ENCODE measurements at places on chromosomes 7 and 10.

GRCh38 chr7:140078392-140078791 is 15.6 kb upstream of the PARP12 start:
- DNase-seq, result no peak

GRCh38 chr7:105014693-105015389 is 836 bp downstream of the KMT2E start:
- peak; percentile 39 for DNase-seq

GRCh38 chr7:36440880-36441279 is 51.2 kb downstream of the ANLN start:
- no peak for DNase-seq

DNA sequence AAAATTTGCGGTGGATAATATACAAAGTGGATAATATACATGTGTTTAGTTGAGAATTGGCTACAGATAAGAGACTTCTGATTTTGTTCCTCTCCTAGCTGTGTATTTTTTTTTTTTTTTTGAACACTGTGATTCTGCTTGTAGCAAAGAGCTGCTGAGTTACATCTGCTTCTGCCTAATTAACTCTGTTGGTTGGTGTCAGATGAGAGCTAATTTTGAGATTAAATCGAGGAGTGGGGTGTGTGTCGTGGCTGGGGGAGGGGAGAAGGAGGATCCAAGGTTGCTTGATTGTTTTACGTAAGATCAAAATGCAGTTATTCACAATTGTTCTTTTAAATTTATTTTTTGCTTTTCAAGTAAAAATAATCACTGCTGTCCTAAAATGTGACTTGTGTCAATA is 11.3 kb downstream of the KAT6B start:
- peak; percentile 40 for DNase-seq

GRCh38 chr7:88151119-88151790 is 68.6 kb downstream of the SRI start:
- no peak for DNase-seq

GRCh38 chr7:138125119-138125518 is 48.9 kb downstream of the AKR1D1 start:
- DNase-seq, result no peak

DNA sequence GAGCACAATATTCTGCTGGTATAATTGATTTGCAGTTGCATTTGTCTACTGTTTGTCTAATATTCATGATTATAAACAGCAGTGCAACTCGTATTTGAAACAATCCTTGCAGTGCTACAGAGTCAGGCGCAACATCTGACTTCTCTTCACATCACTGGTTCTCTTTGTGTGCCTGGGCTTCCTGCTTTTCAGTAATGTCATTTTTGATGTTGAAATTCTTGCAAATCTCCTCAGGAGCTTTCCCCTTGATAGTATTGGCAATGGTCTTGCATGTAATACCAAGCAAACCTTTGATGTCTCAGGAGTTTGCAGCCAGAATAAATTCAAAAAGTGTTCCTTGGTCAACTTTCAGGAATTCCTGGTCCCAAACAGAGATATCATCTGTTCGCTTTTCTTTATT is 20.2 kb downstream of the HPS6 start:
- no peak for DNase-seq

DNA sequence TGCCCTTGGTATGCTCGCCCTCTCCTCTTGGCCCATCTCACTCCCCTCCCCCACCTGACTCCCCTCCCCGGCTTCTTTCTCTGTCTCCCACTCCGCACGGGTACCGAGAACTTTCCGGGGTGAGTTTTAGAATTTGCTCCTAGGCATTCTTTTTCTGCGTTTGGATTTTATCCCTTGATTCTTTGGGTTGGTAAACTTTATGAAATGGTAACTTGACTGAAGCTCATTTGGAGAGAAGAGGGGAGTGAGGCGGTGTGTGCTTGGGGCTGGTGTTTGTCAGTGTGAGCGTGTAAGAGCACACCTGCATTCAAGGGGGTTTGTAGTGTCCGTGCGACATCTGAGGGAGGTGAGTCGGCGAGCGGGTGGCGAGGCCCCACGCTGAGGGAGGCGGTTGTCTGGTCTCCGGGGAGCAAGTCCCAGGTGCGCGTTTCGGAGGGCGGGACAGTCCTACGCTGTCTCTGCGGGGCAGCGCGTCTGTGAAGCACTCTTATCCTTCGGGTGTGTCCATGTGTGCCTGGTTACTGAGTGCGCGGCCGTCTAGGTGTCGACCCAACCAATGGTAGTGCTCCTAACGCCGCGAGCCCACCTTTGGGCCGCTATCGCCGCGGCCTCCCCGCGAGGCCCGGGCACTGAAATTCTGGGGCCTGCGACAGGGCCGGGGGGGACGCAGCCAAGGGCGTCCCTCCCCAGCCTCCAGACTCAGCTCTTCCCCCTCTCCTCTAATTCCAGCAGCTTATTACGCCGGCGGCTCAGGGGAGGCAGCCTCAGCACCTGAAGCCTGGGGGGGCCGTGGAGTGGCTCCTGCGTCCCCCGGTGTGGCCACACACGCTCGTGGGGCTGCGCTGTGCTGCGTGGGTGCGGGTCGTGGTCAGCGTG is 2.6 kb upstream of the ZNF503 start:
- peak; percentile 71 for DNase-seq

- no peak for DNase-seq
Observed at GRCh38 chr7:120526902-120527509, 254.0 kb downstream of the KCND2 start.

DNA sequence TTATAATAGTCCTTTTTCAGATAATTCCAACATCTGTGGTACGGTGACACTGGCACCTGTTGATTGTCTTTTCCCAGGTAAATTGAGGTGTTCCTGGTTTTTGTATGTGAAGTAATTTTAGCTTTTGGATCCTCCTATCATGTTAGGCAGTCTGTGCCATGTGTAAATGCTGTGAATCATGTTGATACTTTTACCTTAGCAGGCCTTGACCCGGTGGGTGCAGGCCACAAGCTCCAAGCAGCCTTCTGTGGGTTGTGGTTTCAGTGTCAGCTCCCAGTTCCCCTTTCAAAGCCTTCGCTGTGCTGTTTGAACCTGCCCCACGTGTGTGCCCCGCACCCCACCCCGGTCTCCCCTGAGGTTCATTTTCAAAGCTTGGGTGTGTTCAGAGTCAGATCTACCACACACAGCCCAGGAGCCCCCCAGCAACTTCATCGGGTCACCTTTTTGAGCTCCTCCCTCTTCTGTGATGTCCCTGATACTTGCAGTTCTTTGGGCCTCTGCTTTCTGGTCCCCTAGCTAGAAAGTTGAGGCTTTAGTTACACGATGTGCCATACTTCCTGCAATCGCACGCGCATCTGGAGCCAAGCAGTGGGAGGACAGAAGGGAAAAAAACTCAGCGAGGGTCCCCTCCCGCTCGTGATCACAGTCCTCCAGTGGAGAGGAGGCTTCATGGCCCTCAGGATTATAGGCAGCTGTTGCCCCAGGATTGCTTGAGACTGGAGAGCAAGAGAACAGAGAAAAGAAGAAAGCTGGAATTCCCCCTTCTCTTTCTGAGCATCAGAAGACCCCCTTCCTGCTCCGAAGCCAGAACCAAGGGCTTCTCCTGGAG is 8.7 kb upstream of the BHLHA15 start:
- no peak for DNase-seq

DNA sequence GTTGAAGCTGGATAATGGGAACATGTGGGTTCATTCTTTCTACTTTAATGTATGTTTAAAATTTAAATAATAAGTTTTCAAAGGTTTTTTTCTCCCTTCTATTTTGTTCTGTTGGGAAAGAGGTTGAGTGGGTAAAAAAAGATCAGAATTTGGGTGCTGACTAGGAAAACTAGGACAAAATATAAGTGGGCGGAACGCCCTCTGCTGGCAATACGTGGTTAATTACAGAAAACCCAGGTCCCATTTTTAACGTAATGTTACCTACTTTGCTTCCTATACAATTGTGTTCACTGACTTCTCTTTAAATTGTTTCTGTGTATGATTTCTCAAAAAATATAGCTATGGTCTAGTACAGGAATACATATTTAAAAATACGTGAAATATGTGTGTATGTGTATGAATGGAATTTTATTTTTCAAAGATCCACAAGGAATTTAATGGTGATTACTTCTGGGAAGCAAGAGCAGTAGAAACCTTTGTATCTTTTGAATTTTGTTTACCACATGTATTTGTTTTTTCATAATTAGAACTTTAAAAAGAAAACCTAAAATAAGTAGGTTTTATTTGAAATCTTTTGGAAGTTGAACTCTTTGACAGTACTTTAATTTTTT is 8.7 kb downstream of the ECD start:
- DNase-seq, result peak; percentile 36

GRCh38 chr7:94044806-94045205 is 40.7 kb upstream of the BET1 start:
- DNase-seq, result no peak

DNA sequence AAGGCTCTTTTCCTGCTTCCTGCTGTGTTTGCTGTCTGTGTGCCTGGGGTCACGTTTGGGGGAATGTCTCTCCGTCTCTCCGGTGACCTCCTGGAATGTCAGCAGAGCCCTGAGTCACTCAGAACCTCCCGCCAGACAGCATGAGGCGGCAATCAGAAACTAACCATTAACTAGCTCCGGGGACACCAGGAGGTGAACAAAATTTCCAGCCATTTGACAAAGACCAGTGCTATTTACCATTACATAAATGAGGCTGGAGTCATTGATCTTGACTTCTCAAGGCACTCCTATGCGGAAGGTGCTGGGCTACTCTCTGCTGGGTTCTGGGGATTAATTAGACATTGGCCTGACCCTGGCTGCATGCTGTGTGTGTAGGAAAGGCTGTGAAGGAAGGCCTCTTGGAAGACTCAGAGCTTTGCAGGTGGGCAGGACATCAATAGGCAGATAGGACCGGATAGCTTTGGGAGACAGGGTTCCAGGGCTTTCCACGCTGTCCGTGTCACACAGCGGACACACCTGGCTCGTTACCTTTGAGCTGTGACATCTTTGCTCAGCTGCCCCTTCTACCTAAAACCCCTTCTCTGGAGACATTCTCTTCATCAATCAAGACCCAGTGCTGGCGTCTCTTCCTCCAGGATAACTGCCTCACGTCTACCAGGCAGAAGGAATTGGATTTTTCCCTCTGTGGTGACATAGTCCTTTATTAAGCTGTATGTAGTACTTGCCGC is 77.0 kb downstream of the PFKFB3 start:
- no peak for DNase-seq

DNA sequence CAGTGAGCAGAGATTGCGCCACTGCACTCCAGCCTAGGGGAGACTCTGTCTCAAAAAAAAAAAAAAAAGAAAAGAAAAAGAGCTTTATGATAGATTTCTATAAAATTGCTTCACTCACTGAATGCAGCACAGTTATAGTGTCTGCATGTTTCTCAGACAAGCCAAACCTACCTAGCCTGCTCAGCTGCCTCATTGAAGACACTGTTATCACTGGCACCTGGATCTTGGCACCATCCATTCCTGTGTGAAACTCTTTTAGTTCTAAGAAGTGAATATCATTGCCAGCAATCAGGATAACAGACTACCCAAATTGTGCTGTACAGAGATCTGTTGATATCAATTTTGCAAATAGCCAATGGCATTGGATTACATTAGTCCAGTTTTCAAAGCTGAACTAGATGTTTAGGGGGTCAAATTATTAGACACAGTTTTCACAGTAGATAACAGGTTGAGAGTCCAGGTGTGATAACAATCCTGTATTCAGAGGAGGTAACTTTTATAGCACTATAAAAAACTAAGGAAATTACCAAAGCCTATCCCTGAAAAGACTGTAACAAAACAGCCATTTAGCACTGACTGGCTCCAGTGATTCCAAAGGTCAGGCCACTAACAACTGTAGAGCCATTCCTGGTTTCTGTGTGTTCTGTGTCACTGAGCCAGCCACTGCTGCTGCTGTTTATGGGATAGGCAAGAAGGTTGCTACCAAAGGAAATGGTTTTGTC is 17.1 kb downstream of the PDSS1 start:
- DNase-seq, result no peak

DNA sequence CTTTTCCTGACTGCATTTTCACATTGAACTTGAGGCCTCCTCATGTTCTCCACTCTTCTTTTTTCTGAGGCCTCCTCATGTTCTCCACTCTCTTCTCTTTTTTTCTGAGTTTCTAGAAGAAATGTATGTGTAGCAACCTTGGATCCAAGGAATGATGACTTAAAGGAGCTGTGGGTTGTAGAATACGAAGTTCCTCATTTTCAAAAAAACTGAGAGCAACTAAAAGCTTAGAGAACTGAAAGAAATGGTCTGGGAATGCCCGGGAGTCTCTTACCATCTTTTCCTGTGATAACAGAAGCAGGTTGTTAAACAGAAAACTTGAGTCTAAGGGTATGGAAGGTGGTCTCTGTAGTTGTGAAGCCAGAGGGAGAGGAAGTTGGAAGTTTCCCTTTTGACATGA is 32.8 kb downstream of the MRPS33 start:
- no peak for DNase-seq

DNA sequence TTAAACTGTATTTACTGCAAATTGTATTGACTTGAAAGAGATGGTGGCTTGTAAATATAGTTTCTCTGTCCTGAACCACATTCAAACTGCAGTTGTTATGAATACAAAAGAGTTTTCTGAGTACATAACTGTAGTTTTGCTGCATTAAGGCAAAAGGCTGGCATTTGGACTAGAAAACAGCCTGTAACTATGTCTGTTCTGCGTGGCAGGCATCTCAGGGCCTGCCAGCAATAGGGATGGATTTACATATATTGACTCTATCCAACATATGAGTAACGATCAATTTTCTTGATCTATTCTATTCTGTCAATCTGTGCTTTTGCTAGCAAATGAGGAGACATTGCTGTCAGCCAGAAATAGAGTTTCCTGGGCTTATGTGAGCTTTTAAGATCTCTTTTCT is 174.6 kb downstream of the TMEM26 start:
- no peak for DNase-seq

- DNase-seq, result no peak
Observed at GRCh38 chr10:70302292-70302691, 18.5 kb upstream of the NPFFR1 start.

- no peak for DNase-seq
Observed at GRCh38 chr7:118754608-118755007, 530.1 kb downstream of the ANKRD7 start.

- DNase-seq, result no peak
Observed at GRCh38 chr10:114402871-114403540, 1.3 kb downstream of the AFAP1L2 start.

- DNase-seq, result no peak
Observed at GRCh38 chr10:29389935-29390334, 101.1 kb downstream of the LYZL1 start.

DNA sequence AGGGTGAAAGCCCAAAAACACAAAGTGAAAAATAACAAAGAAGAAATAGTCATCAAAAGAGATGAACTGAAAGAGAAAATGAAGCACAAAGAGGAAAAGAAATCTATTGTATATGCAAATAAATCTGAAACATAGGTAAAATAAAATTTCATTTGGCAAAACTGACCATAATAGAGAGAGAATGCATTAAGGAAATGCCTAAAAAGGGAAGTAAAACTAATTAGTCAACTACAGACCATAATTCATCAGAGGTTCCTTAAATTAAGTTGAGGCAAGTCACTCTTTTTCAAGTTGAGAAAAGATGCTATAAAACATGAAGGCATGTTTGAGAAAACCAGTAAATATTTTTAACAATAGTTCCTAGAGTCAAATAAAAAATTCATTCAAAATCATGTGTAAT is 233.3 kb downstream of the LRRN3 start:
- DNase-seq, result no peak

GRCh38 chr7:74684921-74685320 is 27.4 kb downstream of the GTF2I start:
- DNase-seq, result no peak

All from NCI-H1436 (cell line).